Hematopoietic multipotent progenitor cell treated with erythropoietin and hydrocortisone succinate and interleukin-3 and kit ligand, for 4 days (in vitro differentiated cells): ENCODE measurements at places on chromosomes 1 and 21.

GRCh38 chr1:160149716-160150115 is 1.7 kb upstream of the ATP1A4 start:
- DNase-seq: no peak

- no peak for DNase-seq
These were observed 5.6 kb downstream of the ABCA4 start for GRCh38 chr1:94115254-94115899.

DNA sequence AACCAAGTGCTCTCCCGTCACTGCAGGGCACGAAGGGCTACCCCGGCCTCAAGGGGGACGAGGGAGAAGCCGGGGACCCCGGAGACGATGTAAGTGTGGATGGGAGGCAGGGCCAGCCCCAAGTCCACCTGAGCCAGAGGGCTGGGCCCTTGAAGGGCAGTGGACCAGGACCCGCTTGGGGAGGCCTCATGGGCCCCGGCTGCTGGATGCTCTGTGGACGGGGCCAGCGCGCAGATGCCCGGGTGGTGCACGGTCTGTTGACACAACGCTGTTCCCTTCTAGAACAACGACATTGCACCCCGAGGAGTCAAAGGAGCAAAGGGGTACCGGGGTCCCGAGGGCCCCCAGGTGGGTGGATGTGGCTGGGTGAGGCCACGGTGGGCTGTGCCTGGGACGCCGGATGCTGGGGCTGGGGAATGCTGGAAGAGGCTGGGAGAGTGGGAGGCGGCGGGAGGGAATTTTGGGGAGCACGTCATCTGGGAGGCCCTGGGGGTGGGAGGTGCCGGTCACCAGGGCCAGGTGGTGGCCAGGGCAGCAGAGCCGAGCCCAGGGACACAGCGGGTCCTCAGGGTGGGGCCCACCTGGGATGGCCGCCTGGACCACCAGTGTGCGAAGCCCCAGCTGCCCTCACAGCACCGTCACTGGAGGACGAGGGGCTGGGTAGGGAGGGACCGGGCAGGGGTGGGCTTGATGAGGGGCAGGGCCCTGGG is 17.5 kb downstream of the COL6A1 start:
- no peak for DNase-seq

- no peak for DNase-seq
These were observed 65.6 kb downstream of the IFI44 start for GRCh38 chr1:78715181-78715661.

- DNase-seq: peak; percentile 63
These were observed 9.3 kb upstream of the SLX9 start for GRCh38 chr21:44930543-44930981.

DNA sequence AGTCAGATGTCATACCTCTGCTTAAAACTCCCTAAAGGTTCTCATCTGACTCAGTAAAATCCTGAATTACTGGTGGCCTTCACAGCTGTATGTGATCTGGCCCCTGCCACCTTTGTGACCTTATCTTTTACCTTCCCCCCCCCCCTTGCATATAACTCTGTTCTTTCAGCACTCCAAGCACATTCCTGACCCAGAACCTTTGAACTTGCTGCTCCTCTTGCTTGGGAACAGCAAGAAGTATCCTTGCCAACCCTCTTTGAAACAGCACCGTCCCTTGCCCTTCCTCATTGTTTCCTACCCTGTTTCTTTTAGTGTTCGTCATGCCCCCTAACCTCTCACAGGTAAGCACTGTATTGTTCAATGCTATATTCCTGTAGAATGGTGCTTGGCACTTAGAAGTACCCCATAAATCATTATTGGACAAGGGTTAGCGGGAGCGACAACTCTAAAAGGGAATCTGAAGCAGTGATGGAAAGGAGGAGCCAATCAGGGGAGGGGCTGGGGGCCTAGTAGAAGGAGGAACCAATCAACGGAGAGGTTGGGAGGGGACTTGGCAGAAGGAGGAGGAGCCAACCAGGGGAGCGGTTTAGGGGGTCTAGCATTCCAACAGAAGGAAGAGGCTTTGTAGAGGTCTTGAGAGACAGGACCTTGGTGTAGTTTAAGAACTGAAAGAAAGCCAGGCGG is 13.9 kb downstream of the CACHD1 start:
- no peak for DNase-seq

GRCh38 chr1:55257958-55258357 is 42.8 kb upstream of the USP24 start:
- peak; percentile 36 for DNase-seq

- DNase-seq: no peak
These were observed 11.4 kb downstream of the DESI2 start for GRCh38 chr1:244664353-244664752.

- no peak for DNase-seq
These were observed 24.7 kb upstream of the ADGRB2 start for GRCh38 chr1:31788825-31789256.

DNA sequence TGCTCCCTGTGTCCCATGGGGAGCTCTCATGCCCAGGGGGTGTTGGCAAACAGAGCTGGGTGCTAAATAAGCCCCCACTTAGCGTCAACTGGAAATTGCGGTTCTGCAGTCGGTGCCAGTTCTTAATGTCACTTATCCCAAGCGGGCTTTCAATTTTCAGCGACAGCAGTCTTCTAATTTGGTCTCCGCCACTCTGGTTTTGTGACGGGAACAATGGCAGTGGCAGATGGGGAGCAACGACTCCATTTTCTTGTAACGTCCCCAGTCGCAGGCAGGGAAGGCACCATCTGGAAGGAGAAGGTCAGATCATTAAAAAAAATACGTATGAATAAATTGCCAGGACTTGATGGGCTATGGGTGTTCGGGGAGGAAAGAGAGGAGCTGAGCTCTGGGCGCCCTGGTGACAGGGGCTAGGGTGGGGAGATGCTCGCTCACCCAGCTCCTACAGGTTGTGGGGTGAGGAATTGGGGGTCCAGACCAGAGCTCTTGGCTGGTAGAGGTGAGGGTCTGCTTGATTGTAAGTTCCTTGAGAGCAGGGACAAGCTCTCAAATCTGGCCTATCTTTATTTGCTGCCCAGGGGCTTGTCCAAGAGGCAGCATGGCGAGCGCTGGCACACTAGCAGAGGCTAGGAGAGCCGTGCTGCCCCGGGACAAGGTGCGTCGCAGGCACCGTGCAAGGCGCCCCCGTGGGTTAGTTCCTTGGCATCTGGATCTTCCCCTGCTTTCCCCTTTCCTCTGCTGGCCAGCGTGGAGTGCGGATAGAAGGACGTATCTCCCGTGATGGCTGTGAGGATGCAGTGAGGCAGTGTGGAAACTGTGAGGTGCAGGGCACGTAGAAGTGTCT is 105.8 kb downstream of the ARHGEF10L start:
- no peak for DNase-seq

DNA sequence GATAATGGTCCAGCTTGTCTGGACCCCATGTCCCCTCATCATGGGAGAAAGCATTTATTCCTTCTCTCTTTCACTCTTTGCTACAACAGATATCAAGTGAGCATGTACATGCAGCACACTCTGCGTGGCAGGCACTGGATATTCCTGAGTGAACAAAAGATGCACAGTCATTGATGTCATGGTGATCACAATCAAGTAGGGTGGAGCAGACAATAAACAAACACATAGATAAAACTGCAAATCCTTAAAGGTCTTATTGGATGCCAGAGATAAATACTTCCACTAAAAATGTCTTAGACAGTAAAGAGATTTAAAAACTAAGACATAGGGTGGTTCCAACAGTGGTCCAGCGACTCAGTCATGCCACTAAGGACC is 178.0 kb downstream of the ZC3H11B start:
- no peak for DNase-seq

DNA sequence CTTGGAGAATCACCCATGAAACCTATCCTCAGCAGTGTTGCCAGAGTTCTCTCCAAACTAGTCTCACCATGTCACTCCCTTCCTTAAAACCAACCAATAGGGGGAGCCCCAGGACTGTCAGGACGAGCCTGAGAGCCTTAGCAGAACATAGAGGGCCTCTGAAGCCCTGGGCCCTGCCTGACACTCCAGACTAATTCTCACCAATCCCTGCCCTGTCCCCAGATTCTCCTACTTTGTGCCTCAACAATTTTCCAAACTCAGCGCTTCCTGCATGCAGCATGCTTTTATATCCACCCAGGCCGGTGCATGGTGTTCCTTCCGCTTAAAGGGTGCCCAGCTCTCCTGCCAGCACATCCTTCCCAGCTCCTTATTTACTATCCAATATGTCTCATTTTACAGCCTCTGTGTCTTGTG is 42.7 kb downstream of the HSD3B1 start:
- peak; percentile 89 for DNase-seq

DNA sequence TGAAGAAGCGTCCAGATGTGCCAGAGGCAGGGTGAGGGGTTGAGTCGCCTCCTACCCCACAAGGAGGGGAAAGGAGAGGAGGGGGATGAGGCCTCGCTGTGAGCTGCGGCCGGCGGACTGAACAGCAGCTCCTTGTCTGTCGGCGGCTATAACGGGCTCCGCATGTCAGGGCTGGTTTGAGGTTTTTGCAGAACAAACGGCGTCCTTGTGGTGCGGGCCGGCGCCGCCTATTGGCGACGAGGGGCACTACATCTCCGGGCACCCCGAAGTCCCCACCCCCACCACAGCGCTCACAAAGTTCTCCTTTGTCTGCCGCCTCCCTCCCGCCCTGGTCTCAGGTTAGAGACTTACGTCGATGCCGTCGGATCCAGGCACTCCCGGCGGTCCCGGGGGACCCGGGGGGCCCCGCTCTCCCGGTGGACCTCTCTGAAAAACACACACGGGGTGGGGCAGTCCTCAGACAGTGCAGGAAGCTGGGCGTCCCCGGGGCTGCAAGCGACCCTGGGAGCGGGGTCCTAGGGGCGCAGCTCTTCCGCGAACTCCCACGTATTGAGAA is 1.8 kb downstream of the COL9A2 start:
- DNase-seq: peak; percentile 95

DNA sequence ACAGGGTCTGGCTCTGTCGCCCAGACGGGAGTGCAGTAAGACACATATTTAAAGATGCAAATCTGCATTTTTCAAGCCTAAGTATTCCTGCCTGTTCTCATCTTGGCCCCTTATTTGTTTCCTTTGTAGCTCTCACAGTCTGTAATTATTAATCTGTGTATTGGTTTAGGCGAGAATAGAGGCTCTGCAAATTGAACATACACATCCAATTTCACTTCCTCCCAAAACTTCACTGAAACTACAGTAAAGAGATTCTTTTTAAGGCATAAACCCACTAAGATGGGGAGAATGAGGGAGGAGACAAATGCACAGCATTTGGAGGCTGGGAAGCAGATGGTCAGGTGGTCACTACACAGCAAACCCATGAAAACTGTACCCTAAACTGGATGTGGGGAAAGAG is 21.0 kb downstream of the HMGN2 start:
- DNase-seq: no peak

DNA sequence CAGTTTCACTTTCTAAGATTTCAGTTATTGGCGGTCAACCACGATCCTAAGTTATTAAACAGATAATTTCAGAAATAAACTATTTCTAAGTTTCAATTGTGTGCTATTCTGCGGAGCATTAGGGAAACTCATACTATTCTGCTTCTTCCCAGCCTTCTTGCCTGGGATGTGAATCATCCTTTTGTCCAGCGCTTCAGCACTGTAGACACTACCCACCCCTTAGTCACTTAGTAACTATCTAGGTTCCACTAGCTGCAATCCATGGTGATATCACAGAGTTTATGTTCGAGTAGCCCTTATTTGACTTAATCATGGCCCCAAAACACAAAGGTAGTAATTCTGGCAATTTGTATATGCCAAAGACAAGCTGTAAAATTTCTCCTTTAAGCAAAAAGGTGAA is 279.9 kb upstream of the ADAMTS5 start:
- no peak for DNase-seq

DNA sequence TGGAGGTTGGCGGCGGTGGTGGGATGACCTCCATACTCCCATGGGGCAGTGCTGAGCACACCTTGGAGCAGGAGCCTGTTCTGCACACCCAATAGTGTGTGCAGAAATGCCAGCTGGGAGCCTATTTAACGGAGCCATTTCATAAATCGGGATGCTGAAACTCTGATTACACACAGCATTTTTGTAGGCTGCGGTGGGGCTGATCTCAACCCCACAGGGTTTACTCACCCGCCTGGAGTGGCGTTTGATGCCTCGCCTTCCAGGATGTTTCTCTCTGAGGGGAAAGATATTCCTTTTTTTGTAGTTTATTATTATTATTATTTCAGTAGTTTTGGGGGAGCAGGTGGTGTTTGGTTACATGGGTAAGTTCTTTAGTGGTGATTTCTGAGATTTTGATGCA is 82.6 kb upstream of the WDR26 start:
- DNase-seq: no peak

- no peak for DNase-seq
These were observed 3.7 kb upstream of the LRP8 start for GRCh38 chr1:53331446-53332185.

DNA sequence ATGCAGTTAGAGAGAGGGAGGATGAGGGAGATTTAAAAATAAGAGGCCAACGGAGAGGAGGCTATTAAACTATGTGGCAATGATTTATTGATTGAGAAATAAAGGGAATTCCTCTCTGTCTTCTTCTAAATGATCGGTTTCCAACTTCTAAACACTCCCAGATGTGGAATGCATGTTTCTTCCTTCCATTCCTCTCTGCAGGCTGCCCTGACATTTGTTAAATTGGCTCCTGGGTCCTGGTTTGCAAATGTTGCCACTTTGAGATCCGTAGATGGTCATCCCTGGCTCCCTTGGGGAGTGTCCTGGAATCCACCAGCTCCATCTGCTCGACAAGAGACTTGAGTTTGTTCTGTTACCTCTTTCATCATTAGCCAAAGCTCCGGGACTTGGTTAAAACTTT is 10.3 kb upstream of the C1orf198 start:
- DNase-seq: no peak

- peak; percentile 25 for DNase-seq
These were observed 81.8 kb upstream of the PLXNA2 start for GRCh38 chr1:208326033-208326432.

GRCh38 chr1:220278991-220279390 is 6.7 kb upstream of the RAB3GAP2 start:
- DNase-seq: no peak

DNA sequence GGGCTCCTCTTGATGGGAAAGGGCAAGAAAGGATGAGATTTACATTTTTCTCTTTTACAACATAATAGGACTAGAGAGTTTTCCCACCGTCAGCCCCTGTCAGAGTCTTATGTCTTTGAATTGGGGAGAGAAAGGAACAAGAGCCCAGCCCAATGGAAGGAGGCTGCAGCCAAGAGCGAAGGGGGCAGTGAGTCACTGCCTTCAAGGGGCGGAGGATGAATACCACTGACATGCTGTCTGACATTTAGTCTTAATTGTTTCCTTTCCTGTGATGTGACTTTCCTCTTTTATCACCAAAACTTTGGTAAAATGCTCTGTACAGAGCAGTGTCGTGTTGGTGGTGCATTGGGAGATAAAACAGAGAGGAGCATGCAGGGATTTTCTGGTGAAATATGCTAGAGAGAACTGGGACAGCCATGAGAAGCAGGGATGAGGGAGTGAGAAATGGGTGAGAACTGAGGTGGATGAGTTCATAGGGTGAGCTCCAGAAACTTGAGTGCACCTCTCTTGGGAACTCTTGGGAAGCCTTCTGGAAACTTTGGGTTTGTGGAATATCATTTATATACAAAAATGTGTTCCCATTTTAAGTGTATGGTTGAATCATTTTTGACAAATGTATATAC is 179.9 kb upstream of the FGGY start:
- no peak for DNase-seq

GRCh38 chr1:7500381-7501083 is 270.6 kb upstream of the VAMP3 start:
- DNase-seq: no peak

GRCh38 chr21:37870221-37870620 is 46.0 kb downstream of the KCNJ6 start:
- no peak for DNase-seq
